ENCODE measurements at places on chromosomes 1 and 21.
A peak's percentile ranks its signal among the peaks of the same experiment; 100 is the strongest.

GRCh38 chr1:201530741-201531531, 8.0 kb upstream of the NAV1 start:
- DNase-seq = no peak

DNA sequence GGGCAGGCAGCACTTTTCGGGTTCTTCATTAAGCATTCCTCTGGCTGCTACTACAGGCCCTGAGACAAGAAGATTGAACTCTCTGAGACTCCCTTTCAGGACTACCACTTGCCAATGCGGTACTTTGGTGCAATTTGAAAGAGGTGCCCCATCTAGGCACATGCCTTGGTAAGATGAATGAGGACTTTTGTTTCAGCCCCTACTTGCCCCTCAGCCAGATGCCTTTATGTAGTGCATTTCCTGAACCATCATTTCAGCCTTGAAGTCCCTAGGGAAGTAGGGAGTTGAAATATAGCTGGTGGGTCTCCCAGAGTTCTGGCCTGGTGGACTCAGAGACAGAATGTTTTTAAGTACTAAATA, 123.8 kb downstream of the PLXNA2 start:
- DNase-seq = no peak

- DNase-seq = no peak
Observed at GRCh38 chr1:156828400-156829124, 11.9 kb upstream of the SH2D2A start.

- DNase-seq = peak; percentile 38
Observed at GRCh38 chr1:101107496-101108110, 82.0 kb upstream of the DPH5 start.

DNA sequence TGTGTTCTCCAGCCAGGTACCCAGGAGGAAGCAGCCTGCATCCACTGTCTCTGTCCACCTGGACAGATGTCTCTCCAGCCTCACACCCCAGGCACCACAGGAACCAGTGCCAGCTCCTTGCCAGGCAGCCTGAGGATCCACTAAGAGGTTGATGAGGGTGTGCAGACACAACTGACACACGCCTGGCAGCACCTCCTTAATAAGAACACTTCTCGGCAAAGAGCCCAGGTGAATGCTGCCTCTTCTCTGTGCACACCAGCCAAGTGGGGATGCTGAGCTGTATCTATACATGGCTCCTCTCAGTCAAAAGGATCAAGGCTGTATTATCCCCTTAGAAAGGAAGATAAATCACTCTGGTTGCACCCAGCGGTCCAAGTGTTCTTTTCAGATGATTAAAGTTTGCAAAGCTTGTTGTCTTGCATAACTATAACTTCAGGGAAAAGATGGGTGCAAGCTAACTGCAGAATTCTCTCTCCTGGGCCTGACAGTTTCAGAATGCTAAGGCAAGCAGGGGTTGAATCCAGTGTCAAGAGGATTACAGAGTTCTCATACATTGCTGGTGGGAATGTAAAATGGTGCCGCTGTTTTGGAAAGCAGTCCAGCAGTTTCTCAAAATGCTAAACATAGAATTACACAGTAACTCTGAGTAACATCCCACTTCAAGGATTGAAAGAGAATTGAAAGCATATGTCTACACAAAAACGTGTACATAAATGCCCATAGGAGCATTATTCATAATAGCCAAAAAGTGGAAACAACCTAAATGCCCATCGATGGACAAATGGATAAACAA, 3.7 kb upstream of the CAPN8 start:
- no peak for DNase-seq

- DNase-seq = no peak
Observed at GRCh38 chr1:181075766-181076350, 12.6 kb upstream of the IER5 start.

- no peak for DNase-seq
Observed at GRCh38 chr1:76640092-76640491, 227.2 kb upstream of the ST6GALNAC5 start.

DNA sequence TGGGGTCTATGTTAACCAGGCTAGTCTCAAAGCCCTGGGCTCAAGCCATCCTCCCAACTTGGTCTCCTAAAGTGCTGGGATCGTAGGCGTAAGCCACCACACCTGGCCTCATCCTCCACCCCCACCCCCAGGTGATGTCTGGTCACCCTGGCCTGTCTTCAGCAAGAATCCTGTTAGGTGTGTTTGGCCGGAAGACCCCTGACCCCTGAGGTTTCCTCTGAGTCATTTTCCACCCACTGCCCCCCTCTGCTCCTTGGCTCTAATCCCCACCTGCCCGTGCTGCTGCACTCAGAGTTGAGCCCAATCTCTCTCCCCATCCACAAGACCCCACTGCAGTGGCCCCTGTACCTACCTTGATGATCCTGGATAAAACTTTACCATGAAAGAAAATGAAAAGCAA, 25.2 kb downstream of the SLC66A1 start:
- DNase-seq = no peak

DNA sequence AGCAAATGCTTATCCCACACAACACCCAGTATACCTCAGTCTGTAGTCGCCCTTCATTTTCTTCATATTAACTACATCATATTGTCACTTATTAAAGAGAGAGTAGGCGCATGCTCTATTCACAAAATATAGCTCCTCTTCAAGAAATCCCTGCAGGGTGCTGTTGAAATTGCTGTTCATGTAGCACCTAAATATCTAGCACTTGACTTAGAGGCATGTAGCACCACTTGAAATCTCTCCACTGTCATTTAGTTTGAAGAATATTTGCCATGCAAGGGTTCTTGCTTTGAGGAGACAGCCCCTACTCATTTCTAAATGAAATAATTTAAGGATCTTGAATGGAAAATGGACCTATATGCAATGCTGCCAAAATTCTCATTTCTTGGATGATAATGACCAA, 20.9 kb upstream of the LRRC8B start:
- DNase-seq = no peak
